ENCODE measurements at places on chromosomes 11 and 22.

DNA sequence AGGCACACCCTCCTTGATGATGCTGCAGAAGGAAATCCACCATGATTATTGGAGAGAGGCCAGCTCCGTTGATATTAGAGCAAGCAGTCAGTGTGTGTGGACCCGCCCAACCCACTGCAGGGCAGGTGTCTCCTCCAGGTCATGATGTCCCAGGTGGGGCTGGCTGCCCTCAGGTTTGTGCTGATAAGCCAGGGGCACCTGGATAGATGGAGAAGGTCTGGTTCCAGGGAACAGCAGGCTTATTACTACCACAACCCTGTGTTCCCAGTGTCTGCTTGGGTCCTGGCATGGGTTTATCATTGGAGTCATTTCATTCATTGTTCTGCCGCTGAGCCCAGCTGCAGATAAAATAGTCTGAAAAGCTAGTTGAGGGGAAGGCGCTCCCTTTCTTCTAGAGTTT is 181.1 kb upstream of the NECTIN1 start:
- DNase-seq: no peak

DNA sequence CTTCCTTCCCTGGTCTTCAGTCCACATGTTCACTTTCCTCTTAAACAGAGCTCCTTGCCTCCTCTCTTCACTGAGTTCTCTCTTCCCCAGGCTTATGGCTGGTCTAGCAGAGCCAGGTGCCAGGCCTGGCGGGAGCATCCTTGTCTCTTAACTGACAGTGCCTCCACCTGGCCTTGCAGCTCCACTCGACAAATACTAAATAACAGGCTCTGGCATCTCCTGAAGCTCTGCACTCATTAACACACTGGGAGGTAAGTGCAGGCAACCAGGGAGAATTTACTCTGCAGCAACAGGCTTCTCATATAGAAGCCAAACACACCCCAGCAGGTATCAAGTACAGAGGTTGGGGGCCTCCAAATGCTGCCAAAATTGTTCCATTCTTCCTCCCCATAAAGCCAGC is 438.1 kb downstream of the SOX6 start:
- DNase-seq: no peak

- no peak for DNase-seq
Observed at GRCh38 chr22:39994566-39995392, at the start of gene FAM83F. Gene FAM83F, plus strand, starts transcription at chr22:39994954. Its CDS starts 89 bp downstream, at chr22:39995043.

DNA sequence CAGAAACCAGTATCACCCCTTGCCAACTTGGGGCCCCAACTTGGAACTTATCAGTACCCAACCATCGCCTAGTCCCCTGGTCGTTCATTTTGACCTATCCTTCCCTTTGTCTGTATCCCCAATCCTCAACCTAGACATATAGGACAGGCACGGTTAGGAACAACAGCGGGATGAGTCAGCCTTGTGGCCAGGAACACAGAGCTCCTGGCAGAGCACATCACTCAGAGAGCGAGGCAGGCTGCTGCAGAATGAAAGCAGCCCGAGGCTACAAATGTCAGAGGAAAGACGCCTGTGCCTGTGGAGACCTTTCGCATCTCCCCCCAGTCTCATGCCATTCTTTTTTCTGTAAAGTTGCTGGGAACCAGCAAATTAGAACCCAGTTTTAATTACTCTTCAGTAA is 14.6 kb downstream of the DKK3 start:
- DNase-seq: no peak

DNA sequence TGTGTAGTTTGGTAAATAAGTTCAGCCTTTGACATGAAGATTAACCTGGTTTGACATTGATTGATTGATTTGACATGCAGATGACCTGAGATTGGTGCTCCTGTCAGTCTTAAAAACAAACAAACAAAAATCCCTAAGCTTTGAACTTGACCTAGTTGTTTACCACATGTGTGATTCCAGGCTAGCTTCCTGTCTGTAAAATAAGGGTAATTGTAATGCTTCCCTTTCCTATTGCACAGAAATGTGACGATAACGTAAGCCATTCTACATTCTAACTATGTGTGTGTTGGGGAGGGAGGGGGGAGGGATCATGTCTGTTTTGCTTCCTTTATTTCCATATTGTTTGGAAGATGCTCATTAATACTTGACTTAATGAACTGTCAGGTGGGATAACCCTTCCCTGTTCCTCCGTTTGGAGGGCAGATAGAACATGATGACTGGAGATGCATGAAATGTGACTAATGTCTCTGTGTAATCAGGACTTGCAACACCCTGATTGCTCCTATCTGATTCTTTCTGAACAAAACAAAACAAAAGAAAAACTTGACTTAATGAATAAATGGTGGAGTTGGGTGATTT is 106.1 kb upstream of the CLMP start:
- no peak for DNase-seq

DNA sequence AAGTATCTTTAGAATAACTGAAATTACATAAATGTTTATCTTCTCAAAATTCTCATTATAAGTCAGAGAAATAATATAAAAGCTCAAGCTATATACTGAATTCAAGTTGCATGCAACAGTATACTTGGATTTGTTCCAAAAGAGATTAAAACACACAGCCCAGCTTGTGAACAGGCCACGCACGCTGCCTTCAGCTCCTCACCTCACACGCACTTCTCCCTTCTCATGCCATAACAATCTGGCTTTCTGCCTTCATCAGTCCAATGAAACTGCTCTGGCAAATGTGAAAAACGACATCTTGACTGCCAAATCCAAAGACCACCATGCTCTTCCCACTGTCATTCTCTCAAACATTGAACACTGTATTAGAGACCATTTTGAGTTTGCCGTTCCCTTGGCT is 22.1 kb downstream of the ATP6V1E1 start:
- DNase-seq: no peak
